Mesenchymal stem cell (in vitro differentiated cells and primary cell): ENCODE measurements at places on chromosomes 2 and 18.
A peak's percentile ranks its signal among the peaks of the same experiment; 100 is the strongest.

DNA sequence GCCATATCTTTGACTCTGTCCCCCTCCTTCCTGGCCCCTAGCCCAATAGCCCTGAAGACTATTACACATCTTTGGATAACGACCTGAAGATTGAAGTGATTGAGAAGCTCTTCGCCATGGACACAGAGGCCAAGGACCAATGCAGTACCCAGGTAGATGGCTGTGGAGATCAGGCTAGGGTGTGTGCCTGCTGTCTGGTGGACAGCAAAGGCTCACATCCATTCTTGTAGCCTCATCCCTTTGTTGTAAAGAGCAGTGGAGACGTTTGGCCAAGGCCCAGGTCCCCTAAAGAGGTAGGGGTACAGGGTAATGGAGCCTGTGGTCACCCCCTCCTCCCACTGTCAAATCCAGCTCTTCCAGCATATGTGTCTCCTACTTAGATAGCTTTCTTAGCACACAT lies 81.4 kb downstream of the EPAS1 start:
- H3K4me3 ChIP-seq = no peak overlapping the region
- H3K27ac ChIP-seq = no peak overlapping the region
- no peak for DNase-seq

GRCh38 chr2:45047301-45047700 lies 38.0 kb upstream of the SIX2 start:
- H3K4me3 ChIP-seq = no peak overlapping the region
- DNase-seq = no peak
- no peaks in the 10 kb centered on the region for H3K36me3 ChIP-seq
- peaks cover 35% of the 10 kb centered on the region for H3K27me3 ChIP-seq
- no peak overlapping the region for H3K27ac ChIP-seq

DNA sequence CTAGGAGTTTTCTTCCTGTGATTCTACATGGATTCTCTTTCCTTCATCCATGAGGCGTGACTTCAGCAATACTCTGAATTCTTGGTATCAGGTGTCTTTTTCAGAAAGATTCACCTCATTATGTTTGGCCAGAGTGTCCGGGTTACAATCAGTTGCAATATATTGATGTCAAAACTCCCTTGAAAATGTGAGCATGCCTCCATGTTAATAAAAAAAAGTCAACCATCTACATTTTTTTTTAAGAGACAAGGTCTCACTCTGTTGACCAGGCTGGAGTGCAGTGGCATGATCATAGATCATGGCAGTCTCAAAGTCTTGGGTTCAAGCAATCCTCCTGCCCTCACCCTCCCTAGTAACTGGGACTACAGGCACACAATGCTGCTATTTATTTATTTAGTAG lies 80.9 kb upstream of the NEUROD1 start:
- no peaks in the 10 kb centered on the region for H3K36me3 ChIP-seq
- H3K4me1 ChIP-seq = no peaks in the 10 kb centered on the region
- DNase-seq = no peak
- no peak overlapping the region for H3K4me3 ChIP-seq
- H3K27me3 ChIP-seq = no peaks in the 10 kb centered on the region

GRCh38 chr2:46230677-46231425 lies 66.4 kb upstream of the EPAS1 start:
- no peak overlapping the region for H3K4me3 ChIP-seq
- H3K27me3 ChIP-seq = no peaks in the 10 kb centered on the region
- H3K27ac ChIP-seq = peak overlapping the region; percentile 99
- H3K4me1 ChIP-seq = peaks cover 27% of the 10 kb centered on the region

- DNase-seq = no peak
- no peaks in the 10 kb centered on the region for H3K36me3 ChIP-seq
- no peak overlapping the region for H3K4me3 ChIP-seq
- H3K27me3 ChIP-seq = no peaks in the 10 kb centered on the region
Observed at GRCh38 chr2:210673117-210673516, 116.7 kb downstream of the CPS1 start.

GRCh38 chr2:102226612-102227391 lies 40.0 kb downstream of the IL1RL2 start:
- H3K4me3 ChIP-seq = peak overlapping the region; percentile 35
- no peaks in the 10 kb centered on the region for H3K36me3 ChIP-seq
- peaks cover 13% of the 10 kb centered on the region for H3K4me1 ChIP-seq

- H3K4me3 ChIP-seq = no peak overlapping the region
- peak; percentile 34 for DNase-seq
- H3K27ac ChIP-seq = no peak overlapping the region
- no peaks in the 10 kb centered on the region for H3K36me3 ChIP-seq
Observed at GRCh38 chr2:44433895-44434294, 72.1 kb downstream of the CAMKMT start.

DNA sequence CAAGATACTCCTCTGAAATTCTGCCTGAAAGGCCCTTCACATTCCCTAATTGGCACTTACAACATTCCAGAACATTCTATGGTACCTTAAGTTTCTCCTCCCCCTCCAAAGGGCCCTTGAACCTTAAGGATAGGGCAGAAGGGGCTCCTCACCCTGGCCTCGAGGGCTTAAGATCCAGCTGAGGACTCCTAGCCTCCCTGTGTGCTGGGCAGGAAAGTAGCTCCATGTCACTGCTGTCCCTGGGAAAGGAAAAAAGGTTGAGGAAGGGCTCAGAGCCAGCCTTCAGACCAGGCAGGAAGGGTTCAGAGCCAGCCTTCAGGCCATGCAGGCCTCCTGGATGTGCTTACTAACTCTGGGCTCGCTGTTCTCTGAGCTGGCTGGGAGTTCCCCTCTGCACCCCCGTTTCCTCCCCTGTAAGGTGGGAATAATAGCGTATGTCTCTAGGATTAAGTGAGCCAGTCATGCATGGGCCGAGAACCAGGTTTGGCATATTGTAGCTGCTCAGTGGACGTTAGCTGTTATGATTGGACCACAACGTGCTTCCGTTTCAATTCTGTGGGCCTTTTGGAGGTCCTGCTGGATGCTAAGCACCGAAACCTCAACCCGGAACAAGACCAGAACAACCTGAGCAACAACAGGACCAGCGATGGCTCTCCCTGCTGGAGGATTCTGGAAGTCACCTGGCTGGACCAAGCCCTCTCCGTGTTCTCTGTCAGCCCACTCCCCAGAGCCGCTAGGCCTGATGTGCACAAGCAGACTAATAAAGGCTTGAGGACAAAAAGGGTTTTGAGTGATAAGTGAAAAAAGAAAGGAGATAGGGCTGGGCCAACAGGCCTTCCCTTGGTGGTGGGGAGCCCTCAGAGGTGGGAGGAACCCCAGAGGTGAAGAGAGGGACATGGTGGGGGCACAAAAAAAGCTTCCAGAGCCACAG lies 1.0 kb upstream of the B3GNT7 start:
- no peak overlapping the region for H3K27ac ChIP-seq
- peaks cover 65% of the 10 kb centered on the region for H3K27me3 ChIP-seq
- peaks cover 21% of the 10 kb centered on the region for H3K4me1 ChIP-seq
- peaks cover 22% of the 10 kb centered on the region for H3K36me3 ChIP-seq
- no peak overlapping the region for H3K4me3 ChIP-seq

- H3K4me3 ChIP-seq = no peak overlapping the region
- no peaks in the 10 kb centered on the region for H3K36me3 ChIP-seq
- H3K27me3 ChIP-seq = no peaks in the 10 kb centered on the region
- H3K4me1 ChIP-seq = no peaks in the 10 kb centered on the region
- H3K27ac ChIP-seq = no peak overlapping the region
Observed at GRCh38 chr18:21918693-21919092, 178.1 kb downstream of the MIB1 start.

- no peaks in the 10 kb centered on the region for H3K27me3 ChIP-seq
- DNase-seq = peak; percentile 85
- peak overlapping the region; percentile 87 for H3K4me3 ChIP-seq
- peaks cover 8% of the 10 kb centered on the region for H3K4me1 ChIP-seq
- H3K27ac ChIP-seq = peak overlapping the region; percentile 54
Observed at GRCh38 chr2:113886479-113887008, 3.3 kb upstream of the ACTR3 start.

DNA sequence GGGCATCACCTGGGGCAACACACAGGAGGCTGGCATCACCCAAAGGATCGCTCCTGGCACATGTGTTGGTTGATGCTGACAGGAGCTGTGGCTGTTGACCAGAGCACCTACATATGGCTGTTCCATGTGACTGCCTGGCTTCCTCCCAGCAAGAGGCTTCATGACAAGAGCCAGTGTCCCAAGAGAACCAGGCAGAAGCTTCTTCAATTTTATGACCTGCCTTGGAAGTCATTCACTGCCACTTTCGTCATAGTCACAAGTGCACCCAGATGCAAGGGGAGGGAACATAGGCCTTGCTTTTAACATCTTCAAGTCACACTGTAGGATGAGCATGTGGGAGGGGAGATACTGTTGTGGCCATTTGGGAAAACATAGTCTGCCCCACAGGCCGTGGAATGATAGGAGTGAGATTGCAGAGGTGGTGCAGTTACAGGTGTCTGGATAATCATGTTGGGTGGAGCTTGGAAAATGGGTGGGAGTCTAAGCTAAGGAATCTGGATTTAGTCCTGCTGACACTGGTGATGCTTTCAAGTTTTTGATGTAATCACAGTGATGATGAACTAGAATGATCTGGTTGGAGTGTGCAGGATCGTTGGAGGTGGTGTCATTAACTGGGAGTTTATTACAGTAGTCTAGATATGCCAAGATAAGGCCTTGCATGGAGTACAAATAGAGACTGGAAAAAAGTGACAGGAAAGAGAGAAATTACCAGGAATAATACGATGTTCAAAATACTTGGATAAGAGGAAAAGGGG lies 107.0 kb downstream of the RAPGEF4 start:
- H3K36me3 ChIP-seq = no peaks in the 10 kb centered on the region
- H3K27me3 ChIP-seq = no peaks in the 10 kb centered on the region
- H3K4me1 ChIP-seq = no peaks in the 10 kb centered on the region
- no peak for DNase-seq

DNA sequence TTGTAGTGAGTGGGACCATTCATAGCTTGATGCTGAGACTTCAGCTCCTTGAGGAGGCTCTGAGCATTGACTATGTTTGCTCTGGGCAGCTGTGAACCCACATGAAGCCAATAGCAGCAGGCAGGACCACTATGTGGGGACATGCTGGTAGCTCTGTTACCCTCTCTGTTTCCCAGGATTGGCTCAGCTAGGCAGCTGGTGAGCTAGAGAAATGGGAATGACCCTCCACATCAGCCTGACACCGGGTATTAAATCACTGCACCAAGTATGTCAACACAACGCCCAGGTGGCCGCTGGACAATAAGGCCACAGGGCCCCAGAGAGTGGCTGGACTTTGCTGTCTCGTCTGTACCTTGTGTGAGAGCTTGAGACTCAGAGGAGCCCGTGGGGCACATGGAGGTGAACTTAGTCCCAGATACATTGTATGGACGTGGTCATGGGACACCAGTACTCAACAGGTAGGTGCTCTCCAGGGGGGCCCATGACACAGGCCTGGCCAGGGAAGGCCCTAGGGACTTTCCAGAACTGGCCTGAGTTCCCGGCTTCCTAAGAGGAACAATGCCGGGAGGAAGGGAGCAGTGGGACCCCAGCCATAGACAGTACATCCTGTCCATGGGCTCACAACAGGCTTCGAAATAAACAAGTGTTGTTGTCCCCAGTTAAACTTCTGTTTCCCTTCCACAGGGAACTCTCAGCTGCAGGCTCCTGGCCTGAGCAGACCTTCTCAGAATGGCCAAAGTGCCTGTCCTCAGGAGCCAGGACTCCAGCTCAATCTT lies 35.2 kb downstream of the HS1BP3 start:
- H3K27me3 ChIP-seq = no peaks in the 10 kb centered on the region
- H3K4me3 ChIP-seq = no peak overlapping the region
- DNase-seq = no peak

DNA sequence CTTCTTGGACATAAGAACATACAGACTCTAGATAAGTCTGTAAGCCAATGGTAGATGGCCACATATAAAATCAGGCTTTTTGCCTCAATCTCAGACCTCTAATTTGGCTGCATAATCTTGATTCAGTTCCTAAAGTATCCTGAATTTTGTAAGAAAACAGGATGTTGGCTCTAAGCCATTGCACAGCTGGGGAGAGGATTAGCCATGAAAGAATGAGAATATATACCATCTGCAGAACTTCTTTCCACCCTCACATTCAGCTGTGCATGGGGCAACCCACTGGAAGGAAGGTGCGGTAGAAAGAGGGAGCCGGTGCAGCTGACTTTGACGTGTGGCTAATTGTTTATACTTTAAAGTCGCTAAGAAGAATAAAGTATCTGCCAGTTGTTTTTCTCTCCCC lies 1061.6 kb upstream of the FAM98A start:
- DNase-seq = no peak
- no peak overlapping the region for H3K4me3 ChIP-seq
- no peaks in the 10 kb centered on the region for H3K36me3 ChIP-seq
- peaks cover 2% of the 10 kb centered on the region for H3K4me1 ChIP-seq
- H3K27me3 ChIP-seq = no peaks in the 10 kb centered on the region

- H3K4me3 ChIP-seq = no peak overlapping the region
- no peak overlapping the region for H3K27ac ChIP-seq
- peaks cover 4% of the 10 kb centered on the region for H3K4me1 ChIP-seq
- peaks cover 15% of the 10 kb centered on the region for H3K27me3 ChIP-seq
- H3K36me3 ChIP-seq = no peaks in the 10 kb centered on the region
Observed at GRCh38 chr2:10901160-10901939, 10.4 kb upstream of the KCNF1 start.

DNA sequence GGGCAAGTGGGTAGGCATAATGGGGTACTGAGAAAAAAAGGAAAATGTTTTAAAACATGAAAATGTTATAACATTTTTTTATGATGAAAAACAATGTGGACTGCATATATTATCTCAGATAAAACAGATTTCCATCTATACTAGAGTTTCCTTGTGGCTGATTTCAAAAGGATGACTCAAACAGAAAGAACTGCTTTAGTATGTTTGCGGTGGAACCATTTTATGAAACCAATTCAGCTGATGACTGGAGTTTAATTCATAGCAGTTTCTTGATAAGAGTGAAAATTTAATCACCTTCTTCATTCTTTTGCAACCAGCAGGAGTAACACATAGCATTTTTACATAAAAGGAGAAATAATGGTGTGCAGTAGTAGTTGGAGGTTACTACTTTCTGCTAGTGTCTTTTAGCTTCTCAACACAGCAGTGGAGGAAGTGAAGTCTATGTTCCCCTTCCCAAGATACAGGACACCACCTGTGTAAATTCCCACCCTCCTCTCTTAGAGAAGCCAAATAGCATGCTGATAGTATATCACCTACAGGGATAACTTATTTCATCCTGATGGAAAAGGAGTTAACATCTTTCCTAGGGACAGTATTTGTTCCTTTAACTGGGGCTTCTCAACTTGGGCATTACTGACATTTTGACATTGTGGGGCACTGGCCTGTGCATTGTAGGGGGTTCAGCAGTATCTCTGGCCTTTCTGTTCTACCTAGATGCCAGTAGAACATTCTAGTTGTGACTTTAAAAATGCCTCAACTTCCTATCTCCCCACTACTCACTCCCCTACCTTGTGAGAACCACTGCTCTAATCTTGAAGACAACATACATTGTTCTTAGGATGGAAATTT lies 29.9 kb downstream of the PELI1 start:
- no peak overlapping the region for H3K4me3 ChIP-seq
- no peaks in the 10 kb centered on the region for H3K27me3 ChIP-seq
- peak; percentile 61 for DNase-seq
- peaks cover 1% of the 10 kb centered on the region for H3K4me1 ChIP-seq

- peaks cover 80% of the 10 kb centered on the region for H3K36me3 ChIP-seq
- peaks cover 5% of the 10 kb centered on the region for H3K4me1 ChIP-seq
Observed at GRCh38 chr2:15471606-15472005, 89.5 kb downstream of the NBAS start.

GRCh38 chr2:130877258-130877657 lies 40.5 kb downstream of the ARHGEF4 start:
- no peak overlapping the region for H3K4me3 ChIP-seq
- no peaks in the 10 kb centered on the region for H3K4me1 ChIP-seq
- H3K27ac ChIP-seq = no peak overlapping the region
- DNase-seq = no peak
